ENCODE measurements at places on chromosomes 3 and 15.

DNA sequence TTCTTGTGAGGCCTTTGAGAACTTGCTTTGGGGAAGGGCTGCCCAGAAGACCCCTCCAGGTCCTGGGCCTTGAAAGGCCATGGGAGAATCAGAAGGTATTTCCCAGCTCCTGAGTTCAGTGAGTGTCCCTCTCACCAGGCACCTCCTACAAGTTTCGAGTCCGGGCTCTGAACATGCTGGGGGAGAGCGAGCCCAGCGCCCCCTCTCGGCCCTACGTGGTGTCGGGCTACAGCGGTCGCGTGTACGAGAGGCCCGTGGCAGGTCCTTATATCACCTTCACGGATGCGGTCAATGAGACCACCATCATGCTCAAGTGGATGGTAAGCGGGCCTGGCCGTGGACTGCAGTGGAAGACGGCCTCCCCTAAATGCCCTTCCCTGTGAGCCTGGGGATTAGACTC lies 68.3 kb downstream of the BOC start:
- DNase-seq, result no peak

GRCh38 chr3:4645468-4645867 lies 152.3 kb downstream of the ITPR1 start:
- no peak for DNase-seq

- DNase-seq, result no peak
Observed at GRCh38 chr15:78077871-78078210, 330 bp upstream of the TBC1D2B start.

GRCh38 chr3:68088216-68088615 lies 433.8 kb upstream of the SUCLG2 start:
- no peak for DNase-seq

DNA sequence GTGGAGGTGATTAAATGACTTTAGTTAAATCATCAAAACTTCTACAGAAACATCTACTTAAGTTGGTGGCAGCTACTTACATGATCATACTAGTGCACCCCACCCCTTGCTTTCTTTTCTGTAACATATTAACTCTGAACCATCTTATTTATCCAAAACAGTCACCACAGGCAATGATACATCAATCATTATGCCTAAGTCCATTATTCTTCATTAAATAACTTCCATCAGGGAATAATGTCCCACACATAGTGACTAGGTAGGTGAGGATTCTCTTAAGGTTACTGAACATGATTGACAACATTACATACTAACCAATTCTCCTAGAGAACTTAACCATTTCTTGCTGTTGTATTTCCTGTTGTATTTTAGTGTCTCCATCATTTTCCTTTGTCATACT lies 210.2 kb downstream of the NR1D2 start:
- no peak for DNase-seq

DNA sequence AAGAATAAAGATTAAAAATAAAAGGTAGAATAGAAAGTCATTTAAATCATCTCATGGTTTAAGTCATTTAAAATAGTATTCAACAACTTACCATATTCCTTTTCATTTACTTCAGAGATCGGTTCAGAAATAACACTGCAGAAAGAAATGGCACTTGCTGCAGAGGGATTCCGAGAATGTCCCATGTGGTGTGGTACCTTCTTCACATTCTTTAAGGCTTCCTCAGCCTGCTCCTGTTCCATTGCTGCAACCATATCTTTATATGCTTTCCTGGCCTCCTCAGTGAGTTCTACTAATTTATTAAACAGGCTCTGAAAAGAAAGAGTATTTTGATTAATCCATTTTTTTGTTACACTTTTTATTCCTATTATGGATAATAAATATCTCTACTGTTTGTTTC lies 32.6 kb upstream of the SHC4 start:
- DNase-seq, result no peak

GRCh38 chr3:131699001-131699400 lies 196.2 kb upstream of the MRPL3 start:
- no peak for DNase-seq

DNA sequence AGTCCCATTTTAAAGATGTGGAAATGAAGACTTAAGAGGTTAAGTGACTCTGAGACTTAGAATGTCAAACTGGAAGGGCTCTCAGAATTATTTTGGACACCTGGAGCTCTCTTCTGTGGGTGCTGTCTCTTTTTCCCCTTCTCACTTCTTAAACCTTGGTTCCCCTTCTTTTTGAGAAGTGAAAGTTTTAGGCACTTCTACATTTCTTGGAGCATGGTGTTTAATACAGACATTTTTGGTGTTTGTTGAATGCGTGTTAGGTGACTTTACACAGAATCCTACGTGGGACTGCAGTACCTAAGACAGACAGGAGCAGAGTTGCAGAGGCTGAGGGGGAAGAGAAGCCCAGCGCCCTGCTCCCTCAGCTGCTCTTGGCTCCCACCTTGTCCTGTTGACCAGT lies 133.3 kb downstream of the MDFIC2 start:
- DNase-seq, result peak; percentile 48

DNA sequence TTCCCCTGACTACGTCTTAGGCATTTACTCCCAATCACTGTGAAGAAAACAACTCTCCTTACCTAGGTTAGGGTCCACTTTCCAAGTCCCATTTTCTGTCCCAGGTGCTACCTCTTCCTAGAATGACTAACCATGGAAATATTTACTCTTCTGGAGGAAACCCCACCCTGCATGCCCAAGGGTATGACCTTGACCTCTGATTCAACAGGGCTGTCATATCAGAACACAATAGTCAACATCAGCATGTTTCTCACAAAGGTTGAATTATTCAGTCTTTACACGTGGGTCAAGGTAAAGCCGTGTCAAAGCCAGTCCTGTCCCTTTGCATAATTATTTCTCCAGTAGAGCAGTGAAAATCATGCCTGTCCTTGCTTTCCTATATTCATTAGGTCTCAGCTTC lies 4.3 kb upstream of the FRMD5 start:
- no peak for DNase-seq

GRCh38 chr3:43964640-43965039 lies 273.9 kb downstream of the ABHD5 start:
- DNase-seq, result no peak

DNA sequence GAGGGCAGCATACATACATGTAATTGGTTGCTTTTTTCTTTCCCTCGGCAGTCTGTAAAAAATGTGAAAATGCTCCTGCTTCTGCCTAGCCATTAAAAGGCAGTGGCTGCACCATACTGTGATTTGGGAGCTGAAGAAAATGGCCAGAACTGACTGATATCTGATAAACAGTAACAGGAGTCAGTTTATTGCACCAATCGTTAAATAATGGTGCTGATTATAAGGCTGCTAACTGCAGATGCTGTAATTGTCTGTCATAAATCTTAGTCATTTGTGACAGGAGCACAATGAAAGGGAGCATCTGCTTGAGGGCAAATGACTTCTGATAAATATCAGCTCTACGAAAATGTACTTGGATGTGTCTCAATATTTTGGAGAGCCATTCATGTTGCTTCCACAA lies 263.1 kb upstream of the DNAJC19 start:
- no peak for DNase-seq

Data from suppressor macrophage (primary cell).